ENCODE measurements at places on chromosomes 7 and 10.

DNA sequence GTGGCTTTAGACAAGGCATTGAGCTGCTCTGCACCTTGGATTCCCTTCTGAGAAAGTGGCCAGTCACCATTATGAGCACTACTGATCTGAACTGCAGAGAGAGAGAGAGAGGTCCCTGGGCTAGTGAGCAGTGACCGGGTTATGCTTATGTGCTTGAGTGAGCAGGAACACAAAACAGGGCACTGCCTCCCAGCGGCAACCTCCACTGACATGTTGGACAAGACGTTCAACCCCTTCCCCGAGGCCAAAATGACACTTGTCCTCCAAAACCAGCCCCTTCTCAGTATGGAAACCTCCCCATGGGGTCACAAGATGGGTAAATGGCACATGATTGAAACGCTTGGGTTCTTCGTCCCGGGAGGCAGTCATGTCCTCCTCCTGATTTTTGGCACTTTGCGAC is 339.4 kb upstream of the ZMIZ1 start:
- DNase-seq, result no peak

- no peak for DNase-seq
Observed at GRCh38 chr7:7820939-7821338, 102.5 kb upstream of the RPA3 start.

DNA sequence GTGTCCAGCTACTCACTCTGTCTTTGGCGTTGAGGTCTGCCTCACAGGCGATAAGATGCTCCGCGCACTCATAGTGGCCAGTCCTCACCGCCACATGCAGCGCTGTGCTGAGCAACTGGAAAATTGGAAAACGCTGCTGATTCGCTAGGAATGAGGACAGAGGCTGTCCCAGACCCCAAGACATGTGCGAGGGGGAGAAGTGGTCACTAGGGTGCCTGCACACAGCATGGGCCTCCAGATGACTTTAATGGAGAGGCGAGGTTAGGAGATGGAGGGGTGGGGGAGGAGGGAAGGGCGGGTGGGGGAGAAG is 5.2 kb downstream of the ANKRD1 start:
- no peak for DNase-seq

GRCh38 chr7:69640925-69641594 is 42.8 kb downstream of the AUTS2 start:
- no peak for DNase-seq

DNA sequence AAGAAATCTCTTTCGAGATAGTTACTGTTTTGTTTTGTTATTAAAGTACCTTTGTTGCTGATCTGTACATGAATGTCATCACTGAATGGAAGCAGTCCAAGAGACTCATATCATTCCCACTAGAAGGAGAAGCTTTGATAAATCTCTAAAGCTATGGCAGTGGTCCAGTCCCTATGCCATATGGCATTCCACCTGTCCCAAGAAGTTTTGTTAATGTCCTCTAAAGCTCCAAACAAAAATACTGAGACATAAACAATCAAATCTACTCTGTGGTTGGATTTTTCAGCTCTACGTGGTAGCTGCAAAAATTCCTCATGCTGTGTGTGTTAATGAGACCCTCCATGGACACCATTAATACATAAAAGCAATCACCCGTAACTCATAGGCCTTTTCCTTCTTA is 94.1 kb downstream of the LRRN3 start:
- no peak for DNase-seq

DNA sequence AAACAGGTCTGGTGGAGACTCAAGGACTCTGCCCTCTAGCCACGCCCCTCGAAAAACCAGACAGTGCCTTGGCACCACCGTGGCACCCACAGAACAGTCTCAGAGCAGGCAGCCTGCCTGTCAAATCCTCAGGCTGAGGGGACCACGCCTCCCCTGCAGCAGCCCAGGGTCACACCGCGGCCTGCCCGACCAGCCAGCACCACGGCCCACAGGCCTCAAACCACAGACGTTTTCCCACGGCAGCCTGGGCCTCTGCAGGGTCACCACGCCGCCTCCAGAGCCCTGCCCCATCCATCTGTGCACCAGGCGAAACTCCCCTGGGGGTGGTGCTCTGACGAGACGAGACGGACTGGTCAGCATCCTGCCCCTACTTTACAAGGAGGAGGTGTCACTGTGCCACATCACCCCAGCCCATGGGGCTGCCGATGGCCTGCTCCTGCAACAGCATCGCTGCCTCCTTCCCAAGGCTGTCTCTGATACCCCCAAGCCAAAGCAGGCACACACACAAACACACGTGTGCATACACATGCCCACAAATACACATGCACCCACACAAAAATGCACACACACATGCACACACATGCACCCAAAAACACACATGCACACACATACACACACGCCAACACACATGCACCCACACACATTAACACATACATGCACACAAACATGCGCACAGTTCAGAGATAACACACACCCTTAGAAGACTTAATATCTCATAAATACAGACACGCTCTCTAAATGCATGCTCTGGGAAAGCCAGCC is 24.6 kb downstream of the PAPOLB start:
- DNase-seq, result no peak

DNA sequence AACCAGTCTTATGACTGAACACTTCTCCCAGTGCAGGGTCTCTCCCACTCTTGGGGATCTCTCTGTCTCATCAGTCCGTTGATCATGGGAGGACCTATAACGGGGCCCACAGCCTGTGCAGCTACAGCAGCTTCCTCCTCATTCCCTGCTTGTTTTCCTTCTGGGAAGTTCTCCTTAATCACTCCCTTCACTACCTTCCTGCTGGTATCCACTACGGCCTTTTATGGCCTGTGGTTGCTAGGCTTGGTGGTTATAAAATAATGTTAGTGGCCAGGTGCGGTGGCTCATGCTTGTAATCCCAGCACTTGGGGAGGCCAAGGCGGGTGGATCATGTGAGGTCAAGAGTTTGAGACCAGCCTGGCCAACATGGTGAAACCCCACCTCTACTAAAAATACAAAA is 3.5 kb upstream of the ZNF282 start:
- DNase-seq, result no peak

- DNase-seq, result no peak
Observed at GRCh38 chr7:22121702-22122474, 176.2 kb upstream of the CDCA7L start.

GRCh38 chr7:116981939-116982338 is 28.6 kb downstream of the ST7 start:
- DNase-seq, result no peak

DNA sequence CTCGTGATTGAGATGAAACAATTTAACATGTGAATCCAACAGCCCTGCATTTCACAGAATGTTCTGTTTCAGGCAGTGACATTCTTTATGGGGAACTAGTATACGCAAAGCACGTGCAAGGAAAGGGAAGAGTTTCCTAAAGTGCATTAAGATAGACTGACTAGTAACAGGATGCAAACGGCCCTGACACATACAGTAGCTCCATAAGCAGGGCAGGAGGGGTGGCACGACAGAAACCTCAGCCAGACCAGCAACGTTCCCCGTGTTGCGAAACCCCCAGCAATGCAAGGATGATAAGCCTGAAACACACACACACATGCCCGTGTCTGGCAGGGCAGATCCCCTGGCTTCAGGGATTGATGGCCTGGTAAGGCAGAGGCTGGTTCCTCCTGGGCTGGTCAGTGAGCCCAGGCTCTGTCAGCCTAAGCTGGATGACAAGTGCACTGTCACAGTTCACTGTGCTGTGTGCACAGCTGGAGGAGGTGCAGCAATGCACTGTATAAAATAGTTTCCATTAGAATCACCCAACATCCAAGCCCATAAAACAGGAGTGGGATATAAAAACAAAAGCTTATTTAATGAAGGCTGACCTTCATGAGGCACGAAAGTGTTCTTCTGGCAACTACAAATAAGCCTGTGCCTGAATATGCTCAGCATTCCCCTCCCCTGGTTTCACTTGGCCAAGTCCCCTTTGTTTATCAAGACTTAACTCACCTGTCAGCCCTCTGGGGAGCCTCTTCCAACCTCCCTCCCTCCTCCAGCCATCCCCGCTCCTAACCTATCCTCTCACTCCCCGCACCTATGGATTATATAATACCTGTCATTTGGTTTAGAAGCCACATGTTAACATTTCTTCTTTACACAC is 88.8 kb downstream of the GSAP start:
- DNase-seq, result no peak

DNA sequence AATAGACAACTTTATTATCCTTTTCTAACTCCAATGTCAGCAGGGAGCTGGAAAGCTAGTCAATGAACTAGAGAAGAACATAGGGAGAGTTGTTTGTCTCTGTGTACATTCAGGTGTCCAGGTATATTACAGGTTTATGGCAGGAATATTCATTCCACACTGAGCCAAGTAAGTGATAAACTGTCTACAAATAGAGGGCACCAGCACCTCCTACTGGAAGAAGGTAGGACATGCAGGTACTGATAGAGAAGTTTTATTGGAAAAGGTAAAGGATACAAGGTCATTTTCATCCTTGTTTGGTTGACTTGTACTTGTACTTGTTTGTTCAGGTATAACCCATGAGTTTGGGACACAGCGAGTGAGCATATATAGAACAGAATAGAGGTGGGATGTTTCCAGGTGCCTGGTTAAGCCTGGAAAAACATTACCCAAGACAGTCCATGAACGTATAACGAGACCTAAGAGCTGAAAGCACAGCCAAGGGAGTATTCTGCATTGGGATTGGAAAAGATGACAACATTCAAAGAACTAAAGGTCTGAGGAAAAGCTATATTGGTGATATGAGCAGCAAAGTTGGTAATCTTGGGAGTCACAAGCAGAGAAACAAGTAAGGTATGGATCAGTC is 61.4 kb upstream of the PPP1R3C start:
- no peak for DNase-seq

DNA sequence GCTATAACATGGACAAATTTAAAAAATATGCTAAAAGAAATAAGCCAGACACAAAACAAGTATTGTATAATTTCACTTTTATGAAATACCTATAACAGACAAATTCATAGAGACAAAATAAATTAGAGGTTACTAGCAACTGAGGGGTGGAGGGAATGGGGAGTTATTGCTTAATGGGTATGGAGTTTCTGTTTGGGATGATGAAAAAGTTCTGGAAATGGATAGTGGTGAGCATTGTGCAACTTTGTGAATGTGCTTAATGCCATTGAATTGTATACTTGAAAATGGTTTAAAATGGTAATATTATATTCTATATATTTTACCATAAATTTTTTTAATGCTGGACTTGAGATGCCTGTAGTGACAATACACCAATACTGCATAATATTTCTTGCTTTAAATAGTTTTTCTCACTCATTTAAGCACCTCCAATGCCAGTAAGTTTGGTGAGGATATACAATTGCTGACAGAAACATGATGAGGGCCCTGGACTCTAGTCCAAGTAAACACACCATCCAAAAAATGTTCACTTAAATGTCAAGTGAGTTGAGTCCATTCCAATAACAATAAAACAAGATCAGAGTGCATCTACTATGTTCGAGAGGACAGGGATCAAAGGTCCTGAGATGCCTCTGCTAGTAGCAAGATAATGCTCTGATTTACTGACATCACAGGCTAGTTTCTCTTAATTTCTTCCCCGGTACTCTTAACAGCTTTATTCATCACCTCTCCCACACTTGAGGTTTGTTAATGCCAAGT is 71.9 kb downstream of the NT5C2 start:
- no peak for DNase-seq

Measured in epithelial cell of proximal tubule (primary cell).